ENCODE measurements at places on chromosomes 4 and X. TPM values are rescaled to one million over a fixed set of nuclear protein-coding genes. Genes with fewer than 3 reads are reported as not detected.
A peak's percentile ranks its signal among the peaks of the same experiment; 100 is the strongest.

MAGEA2 gene
- 9.2 TPM for total RNA-seq

GRCh38 chrX:150255441-150256296 is 107.4 kb upstream of the MAMLD1 start:
- DNase-seq = no peak

- no peak for DNase-seq
Measured at GRCh38 chr4:31467781-31468180, 747.6 kb downstream of the PCDH7 start.

TLR2 gene
- 1.7 TPM for total RNA-seq

GRCh38 chr4:167383291-167383690 is 149.0 kb upstream of the SPOCK3 start:
- DNase-seq = no peak

DNA sequence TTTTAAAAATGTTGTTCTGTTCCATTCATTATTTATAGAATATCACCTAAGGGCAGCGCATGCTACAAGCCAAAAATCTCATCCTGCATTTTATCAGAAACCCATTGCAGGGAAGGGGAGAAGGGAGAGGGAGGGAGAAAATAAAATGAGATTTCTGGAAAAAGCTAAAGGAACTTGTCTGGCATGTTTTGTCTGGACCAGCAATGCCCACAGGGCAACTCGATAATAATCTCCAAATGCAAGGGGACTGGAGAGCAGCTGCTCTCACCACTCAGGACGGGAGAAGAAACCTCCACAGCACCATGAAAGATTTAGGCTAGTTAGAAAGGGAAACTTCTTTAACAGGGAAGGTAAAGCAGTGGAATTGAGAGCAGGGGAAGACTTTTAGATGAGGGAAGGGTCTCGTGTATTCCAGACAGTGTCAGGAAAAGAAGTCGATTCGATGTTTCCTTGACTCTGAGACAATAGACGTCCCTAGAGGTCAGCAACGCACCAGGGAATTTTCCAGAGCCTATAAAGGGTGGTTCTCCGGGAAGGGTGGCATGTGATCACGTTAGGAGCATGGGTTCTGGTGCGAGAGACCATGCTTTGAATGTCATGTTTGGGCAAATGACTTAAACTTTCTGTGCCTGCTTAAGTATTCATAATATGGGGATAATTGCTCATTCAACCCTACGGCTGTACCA is 132.2 kb upstream of the NDP start:
- peak; percentile 10 for DNase-seq

ATP2B3 gene
- total RNA-seq = 0.32 TPM

- DNase-seq = no peak
Measured at GRCh38 chr4:10659251-10659650, 25.3 kb downstream of the CLNK start.

- no peak for DNase-seq
Measured at GRCh38 chrX:93637591-93637990, 35.8 kb downstream of the NAP1L3 start.

- no peak for DNase-seq
Measured at GRCh38 chrX:6640727-6641126, 105.8 kb upstream of the VCX3A start.

DNA sequence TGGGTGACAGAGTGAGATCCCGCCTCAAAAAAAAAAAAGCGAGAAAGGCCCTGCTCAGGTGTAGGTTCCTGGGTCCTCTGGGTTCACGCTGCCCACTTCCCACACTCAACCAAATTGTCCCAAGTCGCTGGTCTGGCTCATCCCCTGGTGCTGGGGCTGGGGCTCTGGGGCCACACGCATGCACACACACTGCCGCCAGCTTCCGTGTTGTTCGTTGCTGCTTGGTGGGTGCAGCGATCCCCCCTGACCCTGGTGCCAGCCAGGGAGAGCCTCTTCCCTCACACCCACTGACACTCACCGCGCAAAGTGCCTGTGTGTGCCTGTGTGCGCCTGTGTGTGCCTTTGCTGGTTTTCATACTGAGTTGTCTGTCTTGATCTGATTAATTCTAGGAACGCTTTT is 124.1 kb upstream of the NKX1-1 start:
- no peak for DNase-seq

TDO2 gene
- 0.13 TPM for total RNA-seq

DNA sequence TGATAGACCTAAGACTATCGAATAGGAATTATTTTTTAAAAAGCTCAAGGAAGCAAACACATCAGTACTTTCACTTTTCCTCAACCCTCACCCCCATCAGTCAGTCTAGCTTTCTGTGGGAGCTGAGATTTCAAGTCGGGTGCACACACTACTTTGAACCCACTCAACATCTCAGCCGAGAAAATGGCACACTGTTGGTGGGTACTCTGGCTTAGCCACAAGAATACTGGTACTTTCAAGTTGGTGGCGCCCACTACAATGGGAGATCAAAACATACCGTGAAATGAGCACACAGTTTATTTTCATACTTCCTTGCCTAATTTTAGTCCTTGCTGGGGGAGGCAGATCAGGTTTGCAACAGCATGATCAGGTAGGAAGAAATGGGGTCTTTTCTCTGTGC is 10.2 kb downstream of the CD40LG start:
- no peak for DNase-seq

ZIC3 gene
- 78.0 TPM for total RNA-seq

DNA sequence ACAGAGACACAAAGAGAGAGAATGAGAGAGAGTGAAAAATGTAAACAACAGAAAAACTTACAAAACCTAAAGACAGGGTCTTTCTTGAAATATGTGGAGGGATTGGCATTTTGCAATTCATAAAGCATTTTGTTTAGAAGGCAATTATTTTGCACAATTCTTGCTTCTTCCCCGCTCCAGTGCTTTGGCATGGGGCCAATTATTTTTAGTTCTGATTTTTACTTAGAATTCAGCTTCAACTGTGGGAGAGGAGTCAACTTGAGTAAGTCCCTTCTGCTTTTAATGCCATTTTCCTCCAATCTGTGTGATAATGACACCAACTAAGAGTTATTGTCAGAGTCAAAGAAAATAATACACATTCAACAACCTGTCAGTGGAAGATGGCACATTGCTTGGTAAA is 1051.9 kb downstream of the NLGN4X start:
- no peak for DNase-seq

- no peak for DNase-seq
Measured at GRCh38 chr4:99647071-99647470, 10.6 kb downstream of the C4orf54 start.

GPR50 gene
- 12.0 TPM for total RNA-seq

DNA sequence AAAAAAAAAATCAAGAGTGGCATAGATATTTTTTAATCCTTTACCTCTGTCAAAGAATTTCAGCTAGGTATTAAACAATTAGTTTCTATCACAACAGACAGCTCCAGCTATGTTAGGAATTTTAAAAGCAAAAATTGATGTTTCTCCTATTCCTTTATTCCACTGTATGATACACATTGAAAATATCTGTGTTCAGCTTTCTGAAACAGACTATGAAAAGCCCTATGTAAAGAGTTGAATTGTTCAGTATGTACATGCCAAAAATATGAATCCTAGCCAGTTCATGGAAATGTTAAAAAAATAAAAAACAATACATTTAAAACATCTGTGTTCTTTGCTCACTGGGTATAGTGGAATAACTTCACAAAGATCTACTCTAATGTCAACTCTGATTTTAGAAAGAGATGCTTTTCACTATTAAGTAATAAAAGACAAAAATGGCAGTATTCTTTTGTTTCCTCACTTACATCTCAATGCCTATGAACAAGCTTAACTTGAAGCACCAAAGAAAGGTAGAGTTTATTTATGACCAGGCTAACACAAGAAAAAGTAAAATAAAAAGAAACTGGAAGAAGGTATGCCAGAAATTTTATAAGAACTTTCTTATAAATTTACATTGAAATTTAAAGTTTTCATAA is 32.1 kb downstream of the FBXW7 start:
- no peak for DNase-seq

DNA sequence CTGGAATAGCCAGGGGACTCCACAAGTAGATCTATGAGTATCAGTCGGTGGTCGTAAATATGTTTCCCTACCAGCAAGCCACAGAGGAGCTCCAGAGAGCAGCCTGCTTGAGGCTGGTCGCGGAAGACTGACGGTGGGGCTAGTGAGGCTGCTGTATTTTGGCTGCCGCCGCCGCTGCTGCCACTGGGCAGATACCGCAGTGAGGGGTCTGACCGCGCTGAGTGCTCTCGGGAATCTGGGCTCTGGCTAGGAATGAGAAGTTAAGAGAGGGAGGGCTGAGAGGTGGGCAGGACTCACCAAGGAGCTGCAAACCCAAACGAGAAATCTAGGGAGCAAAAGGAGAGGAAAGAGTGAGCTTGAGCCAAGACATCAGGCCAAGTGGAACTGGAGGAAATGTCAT is at the start of gene EXOC1L:
TSS of gene EXOC1L (plus strand) at position 157 of the 400 bp plus-strand sequence. CDS start at position 394, 237 bp downstream.
- DNase-seq = peak; percentile 84

DNA sequence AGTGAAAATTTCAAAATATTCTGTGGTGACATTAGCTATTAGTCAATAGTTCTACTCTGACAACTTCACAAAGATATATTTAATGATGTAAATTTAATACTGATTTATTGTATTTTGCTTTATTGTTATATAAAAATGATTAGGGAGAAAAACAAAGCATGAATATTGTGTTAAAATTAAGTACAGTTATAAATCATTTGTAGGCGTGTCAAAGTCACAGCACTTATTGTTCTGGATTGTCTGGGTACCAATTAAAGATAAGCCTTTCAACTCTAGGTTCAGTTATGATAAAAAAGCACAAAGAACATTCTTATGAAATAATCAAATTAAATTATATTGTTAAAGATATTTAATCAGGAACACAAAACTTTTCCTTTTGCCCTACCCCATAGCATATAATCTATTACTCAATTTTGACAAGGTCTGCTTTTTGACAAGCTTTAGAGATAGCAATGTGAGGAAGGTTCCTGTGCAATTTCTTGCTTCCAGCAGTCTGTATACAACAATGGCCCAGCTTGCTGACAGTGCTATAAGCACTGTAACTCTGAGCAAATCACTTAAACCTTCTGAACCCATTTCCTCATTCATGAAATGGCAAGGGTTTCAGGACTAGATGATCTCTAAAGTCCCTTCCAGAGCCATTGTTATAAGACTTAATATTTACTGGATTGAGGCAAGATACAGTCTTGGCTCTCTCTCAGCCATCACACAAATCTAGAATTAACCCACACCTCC is 910.3 kb upstream of the LCORL start:
- DNase-seq = no peak

DNA sequence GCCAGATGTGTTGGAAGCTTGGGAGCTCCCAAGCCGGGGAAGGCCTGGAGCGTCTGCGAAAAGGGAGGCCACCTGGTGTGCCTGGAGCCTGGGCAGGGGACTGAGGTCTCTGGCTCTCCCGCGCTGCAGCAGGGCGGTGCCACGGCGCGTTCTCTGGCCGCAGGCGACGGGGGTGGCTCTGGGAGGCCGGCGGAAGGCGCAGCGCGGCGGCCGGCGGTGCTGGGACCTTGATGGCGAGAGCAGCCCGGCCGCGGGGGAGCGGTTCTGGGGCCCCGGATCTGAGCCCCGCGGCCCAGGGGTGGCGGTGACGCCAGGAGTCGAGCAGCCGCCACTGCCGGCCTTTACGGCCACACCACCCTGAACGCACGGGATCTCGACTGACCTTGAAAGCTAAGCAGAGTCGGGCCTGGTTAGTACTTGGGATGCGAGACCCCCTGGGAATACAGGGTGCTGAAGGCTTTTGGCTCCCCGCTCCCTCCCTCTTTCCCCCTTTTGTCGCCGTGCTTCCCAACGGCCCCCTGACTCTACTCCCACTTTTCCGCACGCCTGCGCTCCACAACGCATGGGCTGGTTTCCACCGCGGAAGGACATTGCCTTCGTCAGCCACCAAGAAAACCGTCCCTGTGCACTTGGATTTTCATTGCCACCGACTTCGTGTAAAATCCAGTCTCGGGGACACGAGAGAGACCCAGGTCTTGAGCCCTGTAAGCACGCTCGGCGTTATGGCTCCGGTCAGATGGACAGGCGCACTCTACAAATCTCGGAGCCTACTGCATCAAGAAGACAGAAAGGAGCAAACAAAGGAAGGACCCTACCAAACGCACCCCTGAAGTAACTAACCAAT is 9.5 kb downstream of the FRG2 start:
- DNase-seq = no peak

DMP1 gene
- 0.11 TPM for total RNA-seq

DNA sequence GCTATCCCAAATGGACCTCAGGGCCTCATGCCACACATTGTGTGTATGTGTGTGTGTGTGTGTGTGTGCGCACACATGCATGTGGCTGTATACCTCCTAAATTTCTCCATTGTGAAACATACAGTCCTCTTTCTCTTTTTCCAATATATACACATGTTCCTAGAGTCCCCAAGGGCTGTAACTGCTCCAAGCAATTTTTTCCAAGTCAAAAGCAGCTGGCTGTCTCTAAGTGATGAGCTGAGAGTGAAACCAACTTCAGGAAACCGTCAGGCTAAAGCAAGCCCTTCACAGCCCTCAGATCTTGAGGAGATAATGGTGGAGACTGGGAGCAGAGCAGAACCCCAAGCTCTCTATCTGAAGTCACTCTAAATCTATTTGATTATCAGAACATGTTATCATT is 496.1 kb upstream of the DIPK2B start:
- DNase-seq = no peak

GRCh38 chr4:183356931-183357675 is 34.9 kb upstream of the CLDN24 start:
- no peak for DNase-seq

Measured in WTC11 (cell line).